ENCODE measurements at places on chromosomes 7 and 10.

GRCh38 chr7:157682946-157683746, 346.3 kb downstream of the DNAJB6 start:
- DNase-seq: peak; percentile 44

DNA sequence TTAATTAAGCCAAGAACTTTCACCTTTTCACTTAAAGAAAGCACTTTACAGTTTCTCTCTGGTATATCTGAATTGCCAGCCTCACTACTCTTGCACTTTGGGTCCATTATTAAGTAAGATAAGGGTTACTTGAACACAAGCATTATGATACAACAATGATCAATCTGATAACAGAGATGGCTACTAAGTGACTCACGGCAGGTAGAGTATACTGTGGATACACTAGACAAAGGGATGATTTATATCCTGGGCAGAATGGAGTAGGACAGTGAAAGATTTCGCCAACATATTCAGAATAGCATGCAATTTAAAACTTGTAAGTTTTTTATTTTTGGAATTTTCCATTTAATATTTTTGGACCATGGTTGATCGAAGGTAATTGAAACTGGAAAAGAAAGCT, 34.3 kb upstream of the ITGB8 start:
- DNase-seq: no peak

DNA sequence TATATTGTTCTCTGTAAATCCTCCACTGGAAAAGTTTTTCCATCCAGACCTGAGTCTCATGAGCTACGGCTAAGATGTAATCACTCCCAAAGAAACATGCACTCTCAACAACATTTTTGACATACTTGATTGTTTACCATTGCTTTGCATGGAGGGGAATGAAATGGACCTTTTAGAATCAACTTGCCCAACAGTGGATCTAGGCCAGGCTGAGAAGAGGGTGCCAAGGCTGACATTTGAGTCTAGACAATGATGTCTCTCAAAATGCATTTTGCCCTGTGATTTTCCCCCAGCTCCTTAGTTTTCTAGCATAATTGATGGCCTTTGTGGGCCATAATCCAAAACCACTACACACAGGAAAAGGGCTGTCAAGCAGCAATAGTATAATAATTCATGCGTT, 297.9 kb upstream of the KLF6 start:
- no peak for DNase-seq

GRCh38 chr7:284762-285722, 4.9 kb upstream of the FOXL3 start:
- DNase-seq: no peak

DNA sequence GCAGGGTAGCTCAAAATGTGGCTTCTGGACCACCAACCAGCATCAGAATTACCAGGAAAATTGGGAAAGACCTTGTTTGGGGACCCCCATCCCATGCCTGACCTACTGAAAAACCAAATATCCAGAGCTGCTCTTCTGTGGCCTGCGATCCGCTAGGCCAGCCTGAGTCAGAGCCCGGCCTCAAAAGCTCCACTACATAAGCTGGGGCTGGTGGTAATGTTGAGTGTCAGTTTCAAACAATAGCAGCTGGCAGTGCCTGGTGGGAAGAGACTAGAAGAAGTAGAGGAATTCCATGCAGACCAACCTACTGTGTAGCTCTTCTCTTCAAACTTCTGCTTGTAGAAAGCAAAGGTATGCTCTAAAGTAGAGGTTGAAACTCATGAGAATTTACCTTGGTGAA, 52.0 kb downstream of the KLRG2 start:
- peak; percentile 40 for DNase-seq

GRCh38 chr10:75782463-75783248, 351.2 kb downstream of the LRMDA start:
- no peak for DNase-seq

DNA sequence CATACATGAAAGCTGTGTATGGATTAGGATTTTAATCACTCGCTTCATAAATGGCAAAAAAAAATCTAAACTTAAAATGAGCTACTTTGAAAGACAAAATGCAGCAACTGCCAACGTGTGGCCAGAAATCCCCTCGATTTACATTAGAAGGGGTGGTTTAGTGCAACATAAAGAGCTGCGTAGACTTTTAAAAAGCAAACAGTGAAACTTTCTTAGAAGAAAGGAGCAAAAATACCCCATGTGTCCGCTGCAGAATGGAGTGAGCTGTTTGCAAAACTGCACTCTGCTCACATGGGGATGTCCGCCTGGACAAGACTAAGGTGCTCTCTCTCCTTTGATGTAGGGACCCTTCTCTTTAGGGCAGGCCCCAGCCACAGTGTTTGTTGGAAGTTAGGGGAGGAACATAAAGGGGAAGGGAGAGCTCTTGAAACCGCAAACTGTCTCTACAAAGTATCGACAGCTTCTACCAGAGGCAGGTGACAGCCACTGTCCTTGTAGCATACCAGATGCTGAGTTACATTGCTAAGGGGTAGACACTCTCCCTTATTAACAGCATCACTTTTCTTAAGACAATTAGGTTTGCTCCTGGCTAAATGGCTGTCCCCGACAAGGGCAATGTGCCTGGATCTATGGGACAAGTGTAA, 528.1 kb downstream of the KCNMA1 start:
- DNase-seq: no peak

DNA sequence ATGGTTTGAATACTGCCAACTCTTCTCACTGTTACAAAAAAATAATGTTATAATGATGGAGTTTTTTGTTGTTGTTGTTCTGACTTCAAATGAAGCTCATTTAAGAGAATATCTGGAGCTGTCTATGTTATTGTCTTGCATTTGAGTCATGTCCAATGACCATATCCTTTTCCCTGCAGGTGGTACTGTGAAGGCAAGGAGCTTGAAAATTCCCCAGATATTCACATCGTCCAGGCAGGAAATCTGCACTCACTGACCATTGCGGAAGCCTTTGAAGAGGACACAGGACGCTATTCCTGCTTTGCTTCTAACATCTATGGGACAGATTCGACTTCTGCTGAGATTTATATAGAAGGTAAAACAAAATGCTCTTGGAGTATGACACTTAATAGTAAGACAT, 33.5 kb downstream of the MYPN start:
- no peak for DNase-seq

- no peak for DNase-seq
Measured at GRCh38 chr7:91212582-91212981, 51.7 kb upstream of the FZD1 start.

DNA sequence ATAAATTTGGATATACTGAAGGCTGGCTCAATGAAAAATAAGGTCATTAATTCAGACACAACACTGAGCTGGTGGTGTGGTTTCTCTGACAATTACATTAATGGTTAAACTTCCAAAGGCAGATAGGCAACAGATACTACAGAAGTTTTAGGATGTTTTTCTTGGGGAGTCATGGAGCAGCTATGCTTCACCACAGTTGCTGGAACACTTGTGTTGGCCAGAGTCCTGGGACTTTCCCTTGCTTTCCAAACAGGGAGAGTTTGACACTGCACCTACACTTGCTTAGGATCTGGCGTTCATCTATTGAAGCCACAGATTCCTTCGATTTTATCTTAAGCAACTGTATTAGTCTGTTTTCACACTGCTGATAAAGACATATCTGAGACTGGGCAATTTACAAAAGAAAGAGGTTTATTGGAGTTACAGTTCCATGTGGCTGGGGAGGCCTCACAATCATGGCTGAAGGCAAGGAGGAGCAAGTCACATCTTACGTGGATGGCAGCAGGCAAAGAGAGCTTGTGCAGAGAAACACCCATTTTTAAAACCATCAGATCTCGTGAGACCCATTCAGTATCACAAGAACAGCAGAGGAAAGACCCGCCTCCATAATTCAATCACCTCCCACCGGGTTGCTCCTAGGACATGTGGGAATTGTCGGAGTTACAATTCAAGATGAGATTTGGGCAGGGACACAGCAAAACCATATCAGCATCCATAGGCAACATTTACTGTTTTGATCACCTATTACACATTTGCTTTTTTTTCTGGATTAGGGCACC, 27.8 kb upstream of the TMEM178B start:
- no peak for DNase-seq

DNA sequence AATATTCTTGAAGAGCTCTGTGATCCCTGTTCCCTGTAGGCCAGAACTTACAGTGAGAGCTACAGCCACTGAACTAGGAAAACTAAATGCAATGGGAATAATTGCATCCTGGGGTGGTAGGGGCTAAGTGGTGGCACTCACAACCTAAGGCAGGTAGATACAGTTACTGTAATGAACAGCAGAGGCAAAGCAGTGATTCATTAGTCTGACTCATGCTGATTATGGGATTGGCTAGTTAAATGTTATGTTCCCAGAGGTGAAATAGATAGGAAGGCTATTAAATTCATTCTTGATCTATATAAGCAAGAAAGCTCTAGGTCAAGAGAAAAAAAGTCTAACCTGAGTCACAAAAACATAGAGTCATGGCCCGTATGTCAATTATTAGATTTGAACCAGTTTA, 173.1 kb upstream of the MALRD1 start:
- no peak for DNase-seq

- no peak for DNase-seq
Measured at GRCh38 chr10:101903827-101904550, 60.4 kb upstream of the KCNIP2 start.

DNA sequence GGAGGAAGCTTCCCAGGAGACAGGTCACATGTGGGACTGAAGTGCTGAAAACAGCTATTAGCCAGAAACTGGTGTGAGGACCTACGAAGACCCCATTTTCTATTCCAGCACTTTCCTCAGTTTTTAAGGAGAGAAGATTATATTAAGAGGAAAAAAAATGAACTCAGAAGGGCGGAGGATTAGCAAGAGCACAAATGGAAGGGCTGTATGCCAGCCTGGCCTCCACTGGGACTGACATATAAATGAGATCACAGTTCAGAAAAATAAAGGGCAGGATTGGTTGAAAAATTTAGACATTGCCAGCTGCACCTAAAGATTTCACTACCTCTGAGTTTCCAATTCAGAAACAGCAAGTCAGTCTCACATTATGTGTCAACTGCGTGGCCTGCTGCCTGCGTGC, 53.0 kb downstream of the GSDME start:
- DNase-seq: no peak

DNA sequence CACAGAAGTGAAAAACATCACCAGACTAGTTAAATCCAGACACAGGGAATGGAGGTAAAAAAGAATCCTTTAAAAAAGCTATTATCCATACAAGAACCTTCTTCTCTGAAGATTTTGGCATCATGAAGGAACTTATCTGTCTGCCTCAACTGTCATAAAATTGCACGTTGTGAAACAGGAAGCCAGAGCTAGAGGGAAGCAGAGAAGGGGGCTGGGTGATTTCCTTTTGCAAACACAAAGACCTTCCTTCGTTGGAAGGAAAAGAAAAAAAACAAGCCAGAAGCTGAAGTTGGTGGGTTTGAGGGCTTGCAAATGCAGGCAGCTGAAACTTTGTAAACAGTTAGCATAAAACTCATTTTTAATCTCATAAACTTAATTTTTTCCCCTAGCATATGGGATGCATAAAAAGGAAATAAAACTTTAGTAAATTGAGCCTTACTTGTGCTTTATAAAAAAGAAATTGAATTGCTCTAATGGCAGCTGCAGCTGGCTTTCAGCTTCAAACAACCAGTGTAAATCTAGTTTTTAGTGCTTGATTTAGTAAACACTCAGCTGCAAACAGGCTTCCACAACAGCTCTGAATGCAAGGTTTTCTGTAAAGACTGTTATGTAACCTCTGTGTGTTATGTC, 101.6 kb downstream of the OTUD1 start:
- DNase-seq: no peak

DNA sequence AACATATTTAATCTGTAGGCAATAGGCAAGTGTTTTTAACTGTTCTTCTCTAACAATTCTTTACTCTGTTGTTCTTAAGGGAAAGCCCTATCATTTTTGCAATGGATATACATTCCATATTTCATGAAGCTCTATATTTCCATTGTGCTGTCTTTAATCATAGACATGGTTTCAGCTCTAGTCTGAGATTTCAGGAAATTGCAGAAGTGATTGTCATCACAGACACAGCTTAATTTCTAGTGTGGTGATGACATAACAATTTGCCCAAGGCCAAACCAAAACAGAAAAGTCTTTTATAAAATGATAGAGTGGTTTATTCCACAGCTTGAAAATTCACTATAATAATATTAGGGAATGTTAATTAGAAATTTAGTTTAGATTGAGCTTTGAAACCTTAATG, 494.1 kb upstream of the SEMA3A start:
- DNase-seq: no peak

DNA sequence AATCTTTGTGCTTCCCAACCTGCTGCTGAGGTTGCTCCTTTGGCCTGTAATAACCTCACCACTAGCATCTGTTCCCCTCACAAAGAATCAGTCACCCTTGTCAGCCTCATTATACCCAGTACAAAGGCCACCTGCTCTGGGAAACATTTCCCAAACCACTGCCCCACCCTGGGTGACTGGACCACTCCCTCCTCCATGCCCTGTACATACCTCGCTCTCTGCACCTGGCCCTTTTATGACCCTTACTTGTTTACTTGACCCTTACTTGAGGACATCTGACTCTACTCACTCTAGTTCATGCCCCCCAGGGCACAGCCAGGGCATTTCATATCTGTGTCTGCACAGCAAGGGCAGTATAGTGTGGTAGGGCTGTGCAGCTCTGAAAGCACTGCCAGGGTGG, 21.4 kb upstream of the AOC1 start:
- no peak for DNase-seq

DNA sequence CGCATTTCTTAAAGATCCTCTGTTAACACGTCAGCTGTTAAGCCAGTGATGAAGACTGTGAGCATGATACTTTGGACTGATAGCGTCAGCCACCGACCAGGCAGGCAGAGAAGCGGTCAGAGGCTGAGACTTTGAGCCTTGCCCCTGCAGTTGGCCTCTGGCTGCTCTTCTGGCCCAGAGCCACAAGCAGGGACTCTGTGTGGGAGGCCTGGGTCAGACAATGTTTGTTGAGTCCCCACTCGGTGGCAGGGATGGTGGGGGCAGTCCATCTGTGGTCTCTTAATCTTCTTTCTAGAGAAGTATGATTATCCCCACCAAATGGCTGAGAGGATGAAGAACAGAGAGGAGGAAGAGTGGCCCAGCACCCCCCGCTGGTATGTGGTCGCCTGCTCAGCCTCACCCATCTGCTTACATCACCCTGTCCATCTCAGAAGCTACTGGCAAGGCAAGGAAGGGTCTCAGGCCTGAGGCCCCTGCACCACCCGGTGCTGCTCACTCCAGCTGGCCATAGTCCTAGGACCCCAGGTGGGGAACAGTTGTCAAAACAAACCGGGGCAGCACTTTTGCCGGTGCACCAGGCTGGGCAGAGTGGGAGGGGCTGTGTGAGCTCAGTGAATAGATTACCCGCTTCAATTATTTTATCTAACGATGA, 202.9 kb downstream of the GRID1 start:
- DNase-seq: no peak

DNA sequence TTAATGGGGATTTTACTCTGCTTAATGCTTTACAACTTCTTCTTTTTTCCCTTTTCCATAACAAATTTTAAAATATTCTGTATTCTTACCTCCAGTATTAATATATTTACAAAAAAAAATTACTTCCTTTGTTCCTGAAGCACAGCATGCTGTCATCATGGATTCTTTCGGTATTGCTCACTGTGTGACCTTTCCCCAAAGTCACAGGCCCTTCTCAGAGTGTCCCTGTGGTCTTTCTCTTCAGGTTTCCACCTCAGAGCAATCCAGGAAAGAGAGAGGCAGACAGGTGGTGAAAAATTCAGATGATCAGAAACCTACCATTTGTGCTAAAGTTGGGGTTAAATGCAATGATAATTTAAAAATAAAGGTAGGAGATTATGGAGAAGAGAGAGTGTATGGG, 13.0 kb downstream of the AOAH start:
- DNase-seq: no peak

GRCh38 chr10:124293616-124294449, 124.9 kb downstream of the OAT start:
- DNase-seq: no peak

All from type B pancreatic cell (in vitro differentiated cells).